ENCODE measurements at places on chromosomes 7 and 10.

GRCh38 chr10:127149501-127150081, 46.8 kb downstream of the INSYN2A start:
- DNase-seq, result no peak

DNA sequence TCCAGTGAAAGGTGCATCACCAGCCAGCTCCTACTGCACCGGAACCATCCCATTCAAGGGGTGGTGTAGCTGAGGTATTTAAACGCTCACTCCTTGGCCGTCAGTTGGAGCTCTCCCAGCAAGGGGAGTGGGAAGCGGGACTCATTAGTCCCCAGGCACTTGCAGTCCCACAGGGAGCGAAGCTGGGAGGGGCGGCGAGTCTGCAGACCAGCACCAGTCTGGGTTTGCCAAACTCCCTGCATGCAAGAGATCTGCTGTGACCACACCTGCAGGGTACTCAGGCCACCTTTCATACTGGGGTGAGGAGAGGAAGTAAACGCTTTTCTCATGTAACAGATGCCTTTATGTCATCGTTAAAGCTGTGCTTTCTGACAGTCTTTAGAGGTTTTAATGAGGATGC, 187.9 kb downstream of the PTPRN2 start:
- no peak for DNase-seq

- peak; percentile 72 for DNase-seq
These were observed 694 bp upstream of the FAS start for GRCh38 chr10:88989824-88990383.

GRCh38 chr7:141079219-141079618, 5.4 kb downstream of the TMEM178B start:
- DNase-seq, result no peak

DNA sequence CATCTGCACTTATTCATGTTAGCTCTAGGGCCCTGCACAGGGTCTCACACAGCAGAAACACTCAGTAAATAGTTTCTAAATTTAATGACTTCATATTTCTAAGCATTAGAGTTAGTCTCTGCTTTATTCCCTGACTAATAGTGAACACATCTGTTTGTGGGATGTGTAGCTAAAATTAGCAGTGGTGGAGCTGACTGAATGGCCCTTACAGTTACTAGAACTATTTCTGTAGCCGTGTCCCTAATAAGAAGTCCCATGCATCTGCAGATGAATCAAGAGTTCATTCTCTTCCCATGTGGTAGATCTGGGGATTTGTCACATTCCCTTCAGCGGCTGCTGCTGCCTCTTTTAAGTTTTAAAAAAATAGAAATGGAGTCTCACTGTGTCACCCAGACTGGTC, 11.7 kb downstream of the MAP3K8 start:
- DNase-seq, result no peak

DNA sequence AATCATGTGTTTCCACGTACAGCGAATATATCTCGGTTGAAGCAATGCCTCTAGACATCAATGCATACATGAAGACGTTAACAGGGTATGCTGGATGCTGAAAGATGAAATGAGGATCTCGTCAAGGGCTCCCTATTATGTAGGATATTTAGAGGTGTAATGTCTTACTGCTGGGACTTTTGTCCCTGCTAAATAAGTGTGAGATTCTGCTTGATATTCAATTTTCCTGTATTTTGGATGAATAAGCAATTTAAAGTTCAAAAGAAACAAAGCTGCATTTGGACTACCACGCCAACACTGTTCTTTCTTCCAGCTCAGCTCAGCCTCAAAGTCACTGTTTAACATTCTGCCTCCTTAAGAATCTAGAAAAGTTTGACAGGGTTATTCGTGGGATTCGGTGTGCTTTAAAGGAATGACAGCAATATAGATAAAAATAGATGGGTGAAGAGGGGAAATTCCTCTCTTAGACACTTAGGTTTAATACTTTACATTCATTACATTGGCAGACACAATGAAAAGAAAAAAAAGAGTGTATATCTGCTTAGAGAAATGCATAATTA, 110.1 kb upstream of the RHEB start:
- DNase-seq, result no peak

GRCh38 chr7:55081472-55082227, 62.8 kb downstream of the EGFR start:
- DNase-seq, result no peak

DNA sequence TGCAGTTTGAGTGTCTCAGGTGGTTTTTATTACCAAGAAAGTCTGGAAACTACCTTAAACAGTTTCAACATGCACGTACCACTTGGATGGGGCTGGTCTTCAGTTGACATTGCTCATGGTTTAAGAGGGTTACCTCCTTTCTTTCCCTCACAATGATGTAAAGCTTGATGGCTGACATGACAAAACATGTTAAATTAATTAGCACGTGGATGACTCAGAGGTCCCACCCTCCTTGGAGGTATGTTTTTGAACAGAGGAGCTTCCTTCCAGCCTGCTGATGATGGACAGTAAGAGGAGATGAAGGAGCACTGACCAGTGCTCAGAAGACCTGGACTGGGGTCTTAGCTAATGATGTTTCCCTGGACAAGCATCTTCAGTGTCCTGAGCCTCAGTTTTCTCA, 322.3 kb upstream of the PODXL start:
- DNase-seq, result peak; percentile 63

- no peak for DNase-seq
These were observed 23.7 kb downstream of the IL15RA start for GRCh38 chr10:5953676-5954075.

GRCh38 chr7:150974468-150975391, 3.4 kb downstream of the KCNH2 start:
- no peak for DNase-seq

DNA sequence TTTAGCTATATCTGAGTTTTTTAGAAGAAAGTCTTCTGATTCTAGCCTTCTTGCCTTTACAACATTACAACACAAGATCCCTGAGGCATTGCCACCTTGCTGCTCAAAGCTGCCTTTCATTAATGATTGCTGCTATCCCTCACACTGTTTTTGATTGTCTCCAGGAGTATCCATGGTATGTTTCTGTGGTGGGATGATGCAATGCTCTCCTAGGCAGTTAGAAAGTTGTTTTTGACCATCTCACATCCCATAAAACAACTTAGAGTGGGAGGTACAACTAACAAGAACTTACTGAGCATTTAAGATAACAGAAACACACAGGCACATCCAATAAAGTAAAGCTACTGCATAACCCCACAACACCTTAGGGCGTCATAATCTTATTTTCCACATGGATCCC, 1156.0 kb upstream of the LRRTM3 start:
- no peak for DNase-seq

DNA sequence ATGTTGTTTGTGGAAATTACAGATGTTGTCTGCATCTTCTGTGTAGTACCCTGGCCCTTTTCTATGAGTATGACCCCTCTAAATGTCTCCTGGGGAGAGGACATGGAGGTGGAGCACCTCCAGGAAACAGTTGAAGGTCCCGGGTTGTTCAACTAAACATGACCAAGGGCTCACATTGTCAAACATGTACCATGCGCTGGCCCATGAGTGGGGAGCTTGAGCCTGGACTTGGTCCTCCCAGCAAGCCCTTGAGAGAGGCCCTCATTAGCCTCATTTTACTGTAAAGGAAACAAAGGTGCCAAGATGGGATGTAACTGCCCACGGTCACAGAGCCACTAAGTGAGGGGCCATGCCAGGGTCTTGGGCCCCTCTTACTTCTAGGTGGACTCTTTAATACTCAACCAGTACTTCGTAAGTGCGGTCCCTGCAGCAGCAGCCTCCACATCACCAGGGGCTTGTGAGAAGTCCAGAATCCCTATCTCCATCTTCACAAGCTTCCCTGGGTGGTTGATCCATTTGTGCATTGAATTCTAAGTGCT, 31.2 kb downstream of the C10orf71 start:
- no peak for DNase-seq

DNA sequence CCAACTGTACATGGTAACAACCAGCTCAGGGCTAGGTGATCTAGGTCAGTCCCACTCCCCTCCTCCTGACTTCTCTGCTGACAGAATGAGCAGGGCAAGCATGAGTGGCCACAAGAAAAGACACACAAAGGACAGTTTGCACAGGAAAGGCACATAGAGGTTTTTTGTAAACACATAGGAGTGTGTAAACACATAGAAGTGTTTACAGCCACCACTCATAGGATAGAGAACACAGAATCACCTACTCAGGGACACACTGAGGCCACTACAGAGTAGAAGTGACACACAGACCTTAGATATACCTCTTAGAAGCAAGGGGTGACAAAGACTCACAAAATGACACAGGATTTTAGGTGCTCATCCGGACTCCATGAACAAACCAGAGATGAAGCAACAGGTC, 19.0 kb downstream of the NUDCD3 start:
- DNase-seq, result no peak

Measured in bronchial epithelial cell (primary cell).